HT1080 (cell line): ENCODE measurements at places on chromosomes 13 and 19.

GRCh38 chr19:17448131-17448967, at the start of gene TMEM221:
TSS of gene TMEM221 (minus strand) at chr19:17448668. CDS start at chr19:17448462, 206 bp downstream.
- no peak for DNase-seq

DNA sequence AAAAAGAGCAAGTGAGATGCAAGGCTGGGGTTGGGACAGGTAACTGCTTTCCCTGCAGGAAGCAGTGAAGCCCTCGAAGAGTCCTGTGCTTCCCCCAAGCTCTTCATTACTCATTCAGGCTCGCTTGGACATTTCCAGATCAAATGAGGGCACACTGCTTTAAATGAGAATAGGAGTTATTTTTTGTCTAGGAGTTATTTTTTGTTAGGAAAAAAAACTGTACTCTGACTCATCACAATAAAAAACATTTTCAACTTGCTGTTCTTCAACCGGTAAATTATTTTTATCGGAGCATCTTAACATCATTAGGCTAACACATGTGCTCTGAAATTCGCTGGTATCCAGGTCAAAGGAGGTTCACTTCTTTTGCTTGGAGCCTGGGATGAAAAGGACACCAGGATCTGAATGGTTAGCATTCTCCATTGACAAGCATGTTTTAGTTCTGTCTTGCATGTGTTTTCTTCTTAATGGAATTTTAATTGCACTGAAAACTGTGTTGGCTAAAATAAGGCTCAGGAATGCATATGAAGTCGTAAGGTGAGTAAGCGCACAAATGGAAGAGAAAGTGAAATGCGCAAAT, 80.7 kb upstream of the STK24 start:
- no peak for DNase-seq

DNA sequence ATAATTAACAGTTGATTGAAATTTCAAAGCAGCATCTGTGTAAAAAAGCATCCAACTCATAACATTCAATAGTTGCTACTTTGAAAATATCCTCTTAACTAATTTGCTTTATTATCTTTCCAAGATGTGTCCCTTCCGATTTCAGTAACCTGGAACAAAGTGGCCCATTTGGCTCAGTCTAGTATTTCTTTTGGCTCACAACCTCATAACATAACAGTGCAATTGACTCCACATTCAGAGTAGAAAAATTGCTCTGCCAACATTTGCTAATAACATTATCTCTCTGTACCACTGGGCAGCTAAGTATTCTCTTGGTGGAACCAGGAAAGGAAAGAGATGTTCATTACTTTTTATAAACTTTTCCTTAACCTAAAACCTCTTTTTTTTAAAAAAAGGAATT, 571.1 kb upstream of the ARGLU1 start:
- DNase-seq: no peak

DNA sequence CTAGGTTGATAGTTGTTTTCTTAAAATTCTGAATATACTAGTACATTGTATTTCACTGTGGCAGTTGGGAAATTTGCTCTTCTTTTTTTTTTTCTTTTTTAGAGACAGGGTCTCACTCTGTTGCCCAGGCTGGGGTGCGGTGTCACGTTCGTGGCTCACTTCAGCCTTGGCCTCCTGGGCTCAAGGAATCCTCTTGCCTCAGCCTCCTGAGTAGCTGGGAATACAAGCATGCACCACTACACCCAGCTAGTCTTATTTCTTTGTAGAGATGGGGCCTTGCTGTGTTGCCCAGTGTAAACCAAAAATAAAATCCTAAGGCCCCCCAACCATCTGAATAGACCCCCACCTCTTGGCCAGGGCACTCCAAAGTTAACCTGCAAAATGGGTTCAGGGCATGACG, 79.3 kb downstream of the FNDC3A start:
- no peak for DNase-seq

DNA sequence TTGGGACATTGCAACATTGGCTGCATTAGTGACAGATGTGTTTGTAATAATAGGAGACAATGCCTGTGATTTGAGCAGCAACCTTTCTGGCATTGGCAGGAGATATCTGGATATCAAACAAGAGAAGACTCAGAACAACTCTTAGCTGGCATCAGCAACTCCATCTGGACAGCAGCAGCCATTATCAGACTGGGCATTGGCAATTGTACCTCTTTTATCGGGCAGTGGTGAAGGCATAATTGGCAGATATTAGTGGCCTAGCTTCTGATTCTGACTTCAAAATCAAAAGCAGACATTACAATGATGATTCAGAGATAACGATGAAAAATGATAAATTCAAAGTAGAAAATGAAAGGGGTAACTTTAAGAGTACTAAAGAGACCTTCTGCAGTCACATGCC, 1193.7 kb downstream of the EFNB2 start:
- DNase-seq: no peak

DNA sequence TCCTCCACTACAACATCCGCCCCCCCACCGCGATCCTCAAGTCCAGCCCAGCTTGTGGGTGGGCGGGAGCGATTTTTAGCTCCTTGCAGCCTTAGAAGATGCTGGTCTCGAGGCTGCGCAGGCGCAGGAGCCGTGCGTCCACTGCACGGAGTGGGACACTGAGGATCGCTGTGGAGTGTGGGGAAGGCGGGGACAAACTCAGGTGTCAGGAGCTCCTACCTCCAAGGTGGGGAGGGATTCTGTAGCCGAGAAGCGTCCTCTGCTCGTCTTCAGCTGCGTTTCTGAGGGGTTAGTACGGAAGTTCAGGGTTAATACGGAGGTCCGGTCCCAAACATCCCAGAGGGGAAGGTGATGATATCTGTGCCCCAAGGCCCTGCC, at the start of gene RTBDN:
Gene RTBDN, minus strand, starts transcription at position 14 of the 378 bp plus-strand sequence. CDS start 4,600 bp downstream, outside the sequence.
- no peak for DNase-seq

DNA sequence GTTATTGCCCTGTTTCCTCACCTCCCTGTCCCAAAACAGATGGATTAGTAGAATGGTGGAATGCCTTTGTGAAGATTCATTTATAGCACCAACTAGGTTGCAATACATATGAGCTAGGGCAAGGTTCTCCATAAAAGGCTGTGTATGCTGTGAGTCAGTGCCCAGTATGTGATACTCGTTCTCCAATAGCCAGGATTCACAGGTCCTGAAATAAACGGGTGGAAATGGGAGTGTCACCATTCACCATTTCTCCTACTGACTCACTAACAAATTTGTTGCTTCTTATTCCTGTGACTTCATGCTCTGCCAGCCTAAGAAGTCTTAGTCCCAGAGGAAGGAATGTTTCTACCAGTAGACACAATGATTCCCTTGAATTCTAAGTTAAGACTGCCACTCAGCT, 1745.4 kb downstream of the SLITRK1 start:
- peak; percentile 78 for DNase-seq

DNA sequence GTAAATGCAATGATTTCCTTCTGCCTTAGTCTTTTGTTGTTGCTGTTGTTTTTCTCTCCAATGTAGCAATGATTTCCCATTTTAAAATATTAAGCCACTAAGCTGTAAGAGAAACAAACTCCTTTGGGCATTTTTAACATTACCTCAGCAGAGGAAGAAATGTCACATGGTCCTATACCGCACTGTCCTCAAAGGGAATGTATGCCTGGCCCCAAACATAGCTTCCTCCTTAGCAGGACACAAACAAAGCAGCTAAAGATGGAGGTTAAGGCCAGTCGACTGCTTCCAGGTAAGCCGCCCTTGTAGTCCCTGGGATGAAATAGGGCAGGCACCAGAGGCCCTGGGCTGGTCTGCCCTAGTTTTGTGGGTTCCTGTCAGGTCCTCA, 249.0 kb downstream of the TSHZ3 start:
- DNase-seq: no peak

- no peak for DNase-seq
Measured at GRCh38 chr13:59348617-59349016, 815.1 kb downstream of the DIAPH3 start.

- DNase-seq: no peak
Measured at GRCh38 chr13:95813139-95813538, 136.2 kb downstream of the DNAJC3 start.
